ENCODE measurements at places on chromosomes 6 and 20.
A peak's percentile ranks its signal among the peaks of the same experiment; 100 is the strongest.

GRCh38 chr6:88730611-88731011, 232.8 kb downstream of the RNGTT start:
- DNase-seq: peak; percentile 21

- DNase-seq: no peak
These were observed 45.1 kb downstream of the PTK7 start for GRCh38 chr6:43120944-43121913.

- no peak for DNase-seq
These were observed 37.8 kb upstream of the EYA4 start for GRCh38 chr6:133203344-133203697.

DNA sequence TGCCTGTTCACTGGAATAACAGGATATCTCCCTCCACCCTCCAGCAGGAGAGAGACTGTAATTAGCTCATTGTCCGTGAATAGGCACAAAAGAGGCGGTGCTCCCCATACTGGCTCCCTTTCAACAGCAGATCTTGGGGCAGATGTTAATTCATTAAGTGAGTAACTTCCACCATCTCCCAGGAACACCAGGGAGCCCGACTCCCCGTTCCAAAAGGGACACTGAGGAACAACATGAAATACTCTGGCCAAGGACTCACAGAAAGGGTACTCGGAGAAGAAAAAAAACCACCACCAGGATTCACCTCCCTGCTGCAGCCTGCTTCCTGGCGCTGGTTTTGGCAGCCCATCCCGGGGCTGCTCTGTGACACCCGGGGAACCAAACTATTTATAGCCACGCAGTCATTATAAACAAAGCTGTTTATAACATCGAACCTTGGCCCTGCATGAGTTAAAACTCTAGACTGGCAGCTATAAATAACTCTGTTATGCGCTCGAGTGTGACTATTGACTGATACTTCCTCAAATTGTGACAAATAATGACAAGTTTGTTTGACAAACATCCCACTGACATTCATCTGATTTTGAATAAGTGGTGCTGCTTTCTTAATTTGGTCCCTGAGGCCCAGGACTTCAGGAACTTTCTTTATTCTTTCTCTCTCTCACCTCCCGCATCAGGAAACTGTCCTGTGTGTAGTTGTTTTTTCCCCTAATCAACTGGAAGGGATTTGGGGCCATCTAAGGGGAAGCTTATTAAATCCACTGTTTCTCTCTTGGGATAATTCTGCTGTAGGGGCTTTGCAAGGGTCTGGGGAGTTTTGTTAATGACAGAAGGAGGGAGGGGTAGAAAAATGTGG, 521.6 kb downstream of the CD83 start:
- DNase-seq: peak; percentile 31

DNA sequence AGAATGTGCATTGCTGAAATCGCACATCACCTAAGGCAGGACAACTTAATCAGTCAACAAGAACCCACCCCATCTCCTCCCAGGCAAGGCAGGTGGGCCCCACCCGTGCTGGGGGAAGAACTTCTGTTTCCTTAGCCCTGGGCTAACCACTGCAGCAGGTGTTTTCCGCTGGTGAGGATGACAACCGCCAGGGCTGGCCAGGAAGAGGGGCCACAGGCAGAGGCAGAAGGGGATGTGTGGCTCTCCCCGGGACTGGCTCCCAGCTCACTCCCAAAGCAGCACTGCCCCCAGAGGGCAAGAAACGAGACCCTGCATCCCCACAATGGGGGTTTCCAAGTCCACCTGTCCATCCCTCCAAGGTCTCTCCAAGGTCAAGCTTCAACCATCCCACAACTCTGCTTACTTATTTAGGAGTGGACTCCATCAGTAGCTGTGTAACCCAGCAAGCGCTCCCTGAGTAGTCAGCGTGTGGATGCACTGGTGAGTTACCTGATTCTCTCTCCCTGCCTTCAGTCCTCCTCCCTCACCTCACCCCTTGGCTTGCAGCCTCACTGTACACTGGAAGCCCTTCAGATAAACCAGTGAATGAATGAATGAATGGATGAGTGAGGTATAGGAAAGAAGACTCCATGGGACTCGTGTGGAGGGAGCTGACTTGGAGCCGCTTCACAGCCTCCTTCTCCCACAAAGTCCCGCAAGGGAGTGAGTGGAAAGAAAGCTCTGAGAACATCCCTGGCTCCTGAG, 168.2 kb upstream of the CST7 start:
- no peak for DNase-seq

DNA sequence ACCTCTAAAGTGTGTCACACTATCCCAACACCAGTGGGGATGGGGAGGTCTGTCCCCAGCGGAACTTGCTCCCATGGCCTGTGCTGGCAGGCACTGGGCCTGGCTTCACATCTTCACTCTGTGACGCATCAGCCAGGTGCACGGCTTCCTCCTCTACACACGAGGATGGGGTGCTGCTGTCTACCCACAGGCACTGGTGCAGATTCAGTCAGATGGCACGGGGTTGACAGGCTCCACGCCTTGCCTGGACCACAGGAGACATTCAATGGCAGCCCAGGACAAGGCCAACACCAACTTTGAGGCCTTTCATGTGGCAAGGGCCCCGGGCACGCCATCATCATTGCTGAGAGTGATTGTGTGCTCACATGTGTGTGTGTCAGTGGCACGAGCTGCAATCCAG, 92.4 kb downstream of the TMEM242 start:
- DNase-seq: no peak

GRCh38 chr6:45156075-45156474, 172.1 kb upstream of the RUNX2 start:
- DNase-seq: no peak

GRCh38 chr20:19486446-19486845, 271.6 kb upstream of the RIN2 start:
- DNase-seq: no peak

DNA sequence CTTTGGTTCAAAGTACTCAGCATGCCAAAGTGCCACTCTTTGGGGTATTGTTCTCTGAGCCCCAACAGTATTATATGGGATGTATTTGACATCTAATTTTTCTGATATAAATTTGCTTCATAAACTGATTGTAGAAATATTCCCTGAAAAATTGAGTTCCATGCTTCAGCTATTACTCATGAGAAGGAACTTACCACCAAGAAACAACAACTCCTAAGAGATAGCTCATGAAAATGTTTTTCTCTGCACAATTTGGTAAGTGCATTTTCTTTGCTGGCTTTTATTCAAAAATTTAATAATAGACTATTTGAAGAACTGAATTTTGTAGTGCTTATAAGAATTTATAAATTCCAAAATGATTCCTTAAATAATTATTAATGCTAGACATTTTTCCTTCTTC, 12.8 kb upstream of the TPD52L1 start:
- DNase-seq: no peak

GRCh38 chr6:100296810-100297544, 167.7 kb downstream of the SIM1 start:
- no peak for DNase-seq

DNA sequence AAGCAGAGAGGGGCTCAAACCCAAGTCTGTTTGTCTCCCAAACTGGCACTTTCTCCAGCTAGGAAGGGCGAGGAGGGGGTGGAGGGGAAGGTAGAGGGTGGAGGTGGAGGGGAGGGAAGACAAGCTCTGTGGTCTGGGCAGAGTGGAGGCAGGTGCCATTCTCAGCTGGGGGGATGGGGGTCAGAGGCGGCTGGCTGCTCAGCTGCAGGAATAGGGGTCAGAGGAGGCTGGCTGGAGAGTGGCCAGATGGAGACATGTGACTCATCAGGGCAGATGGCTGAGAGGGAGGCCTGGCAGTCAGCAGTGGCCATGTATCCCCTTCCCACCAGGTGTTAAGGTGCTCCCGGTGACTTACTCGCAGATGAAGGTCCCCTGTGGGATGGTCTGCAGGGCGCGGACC, 3.5 kb upstream of the SLC44A4 start:
- no peak for DNase-seq

- no peak for DNase-seq
These were observed 6.7 kb downstream of the PHACTR2 start for GRCh38 chr6:143684486-143684885.

- no peak for DNase-seq
These were observed 76.9 kb upstream of the PHACTR2 start for GRCh38 chr6:143600821-143601220.

DNA sequence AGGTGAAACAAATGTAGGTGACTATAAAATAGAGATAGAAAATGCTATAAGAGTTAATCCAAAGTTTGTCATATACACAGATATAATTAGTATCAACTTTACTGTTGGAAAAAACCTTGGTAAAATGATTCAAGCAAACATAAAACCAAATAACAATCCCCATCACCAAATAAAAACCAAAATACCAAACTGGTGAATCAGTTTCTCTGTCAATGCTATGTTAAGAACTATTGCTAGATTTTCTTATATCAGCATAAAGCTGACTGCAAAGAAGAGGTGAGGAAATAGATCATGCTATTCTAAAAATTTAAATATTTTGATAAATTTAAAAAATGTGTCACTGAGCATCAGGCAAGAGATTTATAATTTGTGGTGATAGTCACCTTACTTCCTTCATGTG, 658.4 kb downstream of the PHF3 start:
- no peak for DNase-seq

DNA sequence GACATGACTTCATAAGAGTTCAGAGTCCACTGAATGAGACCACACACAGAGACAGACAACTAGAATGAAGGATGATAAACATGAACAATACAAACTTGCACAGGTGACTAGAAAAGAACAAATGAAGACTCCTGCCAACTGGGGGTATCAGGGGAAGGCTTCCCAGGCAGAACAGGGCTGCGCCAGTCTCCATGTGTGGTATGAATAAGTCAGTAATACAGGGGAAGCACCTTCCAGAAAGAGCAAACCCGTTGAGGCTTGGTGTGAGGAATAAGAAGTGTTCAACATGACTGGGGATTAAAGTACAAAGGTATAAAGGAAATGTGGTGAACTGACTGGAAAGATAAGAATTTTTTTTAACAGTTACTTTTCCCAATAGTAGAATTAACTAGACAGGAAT, 3.7 kb upstream of the SLC17A2 start:
- DNase-seq: no peak

DNA sequence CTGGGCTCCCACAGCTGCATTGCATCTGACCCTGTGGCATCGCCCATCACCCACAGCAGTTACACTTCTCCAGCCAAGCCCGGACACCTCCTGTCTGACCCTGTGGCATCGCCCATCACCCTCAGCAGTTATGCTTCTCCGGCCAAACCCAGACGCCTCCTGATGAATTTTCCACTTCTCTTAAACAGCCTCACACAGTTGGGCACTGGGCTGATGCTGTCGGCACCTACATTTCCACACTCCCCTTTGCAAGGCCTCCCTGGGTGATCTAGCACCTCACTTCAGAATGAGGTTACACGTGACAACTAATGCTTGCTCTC, 175.2 kb upstream of the ARID1B start:
- DNase-seq: no peak

- DNase-seq: peak; percentile 49
These were observed 812 bp downstream of the MYMX start for GRCh38 chr6:44217332-44218143.

DNA sequence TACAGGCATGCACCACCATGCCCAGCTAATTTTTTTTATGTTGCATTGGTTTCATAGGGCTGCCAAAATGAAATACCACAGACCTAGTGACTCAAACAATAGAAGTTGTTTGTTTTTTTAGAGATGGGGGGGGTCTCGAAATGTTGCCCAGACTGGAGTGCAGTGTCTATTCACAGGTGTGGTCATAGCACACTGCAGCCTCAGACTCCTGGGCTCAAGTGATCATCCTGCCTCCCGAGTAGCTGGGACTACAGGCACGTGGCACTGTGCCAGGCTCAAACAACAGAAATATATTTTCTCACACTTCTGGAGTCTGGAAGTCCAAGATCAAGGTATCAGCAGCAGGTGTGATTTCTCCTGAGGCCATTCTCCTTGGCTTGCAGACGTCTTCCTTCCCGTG, 6.6 kb upstream of the SLC16A10 start:
- DNase-seq: no peak

DNA sequence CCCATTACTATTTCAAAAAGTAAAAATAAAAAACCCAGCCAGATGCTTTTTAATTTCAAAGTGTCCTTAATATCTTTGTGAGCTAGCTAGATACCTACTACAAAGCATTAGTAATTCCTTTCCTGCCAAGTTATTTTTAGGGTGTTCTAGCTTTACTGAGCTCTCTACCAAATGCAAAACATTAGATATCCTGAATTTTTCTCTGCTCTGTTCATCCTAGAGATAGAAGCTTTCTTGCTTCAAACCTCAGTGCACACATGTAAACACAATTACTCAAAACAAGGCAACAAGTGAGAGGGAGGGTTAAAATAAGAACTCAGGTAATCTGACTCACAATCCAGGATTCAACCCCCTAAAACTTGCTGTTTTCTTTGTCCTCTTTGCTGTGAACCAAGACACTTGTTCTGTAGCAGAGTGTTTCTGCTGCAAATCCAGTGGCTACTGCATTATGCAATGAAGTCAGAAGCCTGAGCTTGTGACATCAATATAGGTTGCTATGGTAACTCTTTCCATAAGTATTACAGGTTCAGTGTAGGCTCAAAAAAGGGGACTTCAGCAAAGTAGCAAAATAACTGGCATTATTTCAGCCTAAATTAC, 72.6 kb upstream of the STXBP5 start:
- DNase-seq: no peak

DNA sequence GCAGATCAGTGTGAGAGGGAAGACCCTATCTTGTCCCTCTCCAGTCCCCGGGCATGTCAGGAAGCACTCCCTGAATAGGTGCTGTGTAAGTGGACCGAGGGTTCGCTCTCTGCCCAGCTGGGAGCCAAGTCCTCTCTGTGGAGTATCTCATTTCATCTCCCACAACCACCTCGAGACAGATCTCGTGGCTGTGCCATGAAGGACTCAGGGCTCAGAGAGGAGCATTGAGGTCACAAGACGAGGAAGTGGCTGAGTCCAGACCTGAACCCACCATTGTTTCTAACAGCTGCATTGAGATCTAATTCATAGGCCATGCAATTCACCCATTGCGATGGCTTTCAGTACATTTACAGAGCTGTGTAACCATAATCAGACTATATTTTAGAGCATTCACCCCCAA, 34.7 kb upstream of the STX16 start:
- DNase-seq: no peak

DNA sequence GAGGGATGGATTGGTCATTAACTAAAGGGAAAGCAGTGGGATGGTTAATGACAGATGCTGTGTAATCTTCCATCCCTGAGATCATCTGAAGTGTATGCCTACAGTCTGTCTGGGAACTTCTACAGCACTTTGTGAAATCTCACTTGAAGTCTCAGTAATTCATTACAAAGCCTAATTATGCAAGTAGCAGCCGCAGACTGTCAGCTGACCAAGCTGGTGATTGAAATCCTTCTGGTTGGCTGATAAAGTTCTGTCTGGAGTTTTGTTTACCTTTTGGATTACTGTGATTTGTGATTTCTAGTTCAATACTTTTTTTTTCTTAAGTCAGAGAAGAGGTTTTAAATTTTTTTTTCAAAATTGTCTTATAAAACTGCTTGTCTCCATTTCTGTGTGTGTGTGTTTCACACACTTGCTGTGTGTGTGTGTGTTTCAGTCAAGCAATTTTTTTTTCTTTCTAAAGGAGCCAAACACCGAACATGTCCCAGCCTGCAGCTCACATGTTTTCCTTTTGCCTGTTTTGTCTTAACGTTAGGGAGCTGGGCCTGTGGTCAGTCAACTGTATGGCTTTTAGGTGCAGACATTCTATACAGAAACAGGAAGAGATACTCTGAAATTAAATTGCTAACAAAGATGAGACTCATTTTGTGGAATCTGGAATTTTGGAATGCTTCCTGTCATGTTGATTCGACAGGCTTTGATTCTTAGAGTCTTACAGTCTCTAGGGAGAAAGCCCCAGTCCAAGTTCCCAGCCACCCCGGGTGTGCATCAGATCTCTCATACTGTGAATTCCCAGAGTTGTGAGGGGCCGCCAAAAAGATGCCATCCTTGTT, 28.5 kb upstream of the ADGRF4 start:
- no peak for DNase-seq

All from iPS-NIHi11 (cell line).